ELF-1 (cell line): ENCODE measurements at places on chromosomes 2 and 18.

DNA sequence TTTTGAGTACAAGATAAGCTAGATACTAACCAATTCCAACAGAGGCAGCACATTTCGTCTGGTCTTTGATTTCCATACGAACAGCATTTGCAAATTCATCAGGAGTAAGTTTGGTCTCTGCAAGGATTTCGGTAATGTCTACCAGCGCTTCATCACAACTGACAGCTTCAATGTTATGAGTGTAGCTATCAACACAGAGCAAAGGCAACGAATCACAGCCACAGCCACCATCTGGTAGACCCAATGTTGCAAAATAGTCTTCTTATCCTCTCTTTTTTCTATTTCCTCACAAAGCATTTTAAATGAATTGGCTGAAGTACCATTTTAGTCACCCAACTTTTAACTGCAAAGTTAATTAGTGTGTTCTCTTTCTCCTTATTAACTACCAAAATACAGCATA is 68.3 kb downstream of the REV1 start:
- DNase-seq, result no peak

DNA sequence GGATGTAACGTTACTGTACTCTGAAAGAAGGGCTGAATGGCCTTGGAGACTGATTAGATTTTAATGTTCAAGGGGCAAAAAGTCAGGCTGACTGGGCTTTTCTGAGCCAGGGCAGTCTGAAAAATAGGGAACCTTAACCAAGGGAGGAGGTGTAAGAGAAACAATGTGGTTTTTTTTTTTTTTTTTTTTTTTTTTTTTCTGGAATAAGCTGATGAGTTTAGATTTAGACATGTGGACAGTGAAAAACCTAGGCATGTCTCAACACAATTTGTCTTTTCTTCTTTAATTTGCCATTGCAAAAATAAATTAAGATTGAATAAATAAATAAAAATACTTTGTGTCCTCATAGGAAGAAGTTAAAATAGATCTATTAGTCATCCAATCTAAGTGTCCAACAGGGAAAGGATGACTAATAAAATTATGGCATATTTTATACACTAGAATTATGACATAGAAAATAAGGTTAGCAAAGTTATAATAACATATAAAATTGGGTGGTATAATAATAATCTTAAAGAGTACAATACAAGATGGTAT is 237.6 kb upstream of the TRIB2 start:
- DNase-seq, result no peak

DNA sequence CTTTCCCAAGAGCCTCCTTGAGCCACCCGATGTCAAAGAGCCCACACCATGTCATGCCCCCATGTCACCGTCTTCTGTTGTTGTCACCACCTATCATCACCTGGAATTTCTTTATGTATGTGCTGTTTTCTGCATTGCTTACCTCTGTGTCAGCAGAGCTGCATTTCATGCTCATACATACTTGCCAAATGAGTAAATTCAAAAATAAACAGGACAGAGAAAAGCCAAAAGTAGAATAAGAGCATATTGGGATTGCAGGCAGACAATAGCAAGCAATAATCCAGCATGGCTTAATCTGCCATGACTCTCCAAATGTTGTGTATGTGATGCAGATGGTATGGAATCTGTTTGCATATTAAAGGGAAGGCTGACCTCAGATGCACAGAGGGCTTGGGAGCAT is 15.3 kb upstream of the RGPD4 start:
- no peak for DNase-seq

- no peak for DNase-seq
Measured at GRCh38 chr2:128525653-128526052, 207.0 kb upstream of the HS6ST1 start.

- DNase-seq, result no peak
Measured at GRCh38 chr2:15744820-15745219, 153.2 kb downstream of the DDX1 start.

DNA sequence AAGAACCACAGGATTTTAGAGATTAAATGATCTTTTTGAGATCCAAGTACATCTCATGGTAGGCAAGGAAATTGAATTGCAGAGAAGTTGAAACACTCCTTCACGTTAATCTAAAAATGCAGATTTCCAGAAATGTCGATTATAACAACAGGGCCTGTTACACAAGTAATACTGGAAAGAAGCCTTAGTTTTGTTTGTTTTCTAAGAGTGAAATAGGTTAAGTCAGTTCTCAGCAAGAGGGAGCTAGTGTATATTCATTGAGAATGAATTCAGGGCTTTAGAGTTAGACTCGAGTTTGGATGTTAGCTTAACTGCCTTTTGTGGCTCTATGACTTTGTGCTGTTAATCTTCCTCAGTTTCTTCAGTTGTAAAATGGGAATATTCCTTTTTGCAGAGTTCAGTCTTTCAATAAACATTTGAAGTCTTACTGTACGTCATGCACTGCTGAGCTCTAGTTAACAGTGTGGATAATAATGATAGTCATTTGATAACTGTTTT is 926 bp downstream of the NDUFV2 start:
- no peak for DNase-seq

DNA sequence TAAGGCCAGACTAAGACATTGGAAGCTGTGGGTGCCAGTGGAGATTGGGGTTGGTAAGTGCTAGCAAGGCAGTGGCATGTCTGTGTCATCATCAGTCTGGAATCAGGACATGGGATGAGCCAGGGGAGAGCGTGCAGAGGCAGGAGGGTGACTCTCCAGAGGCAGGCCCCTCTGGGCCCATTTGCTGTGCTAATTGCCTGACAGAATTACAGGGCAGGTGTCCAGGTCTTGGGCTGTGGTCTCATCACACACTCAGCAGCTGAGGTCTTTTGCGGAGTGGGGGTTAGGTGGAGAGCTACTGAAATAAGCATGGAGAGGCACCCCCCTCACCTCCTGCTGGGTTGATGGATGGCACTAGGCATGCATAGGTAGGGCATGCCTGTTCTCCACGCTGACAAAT is 57.4 kb downstream of the CELF4 start:
- no peak for DNase-seq

DNA sequence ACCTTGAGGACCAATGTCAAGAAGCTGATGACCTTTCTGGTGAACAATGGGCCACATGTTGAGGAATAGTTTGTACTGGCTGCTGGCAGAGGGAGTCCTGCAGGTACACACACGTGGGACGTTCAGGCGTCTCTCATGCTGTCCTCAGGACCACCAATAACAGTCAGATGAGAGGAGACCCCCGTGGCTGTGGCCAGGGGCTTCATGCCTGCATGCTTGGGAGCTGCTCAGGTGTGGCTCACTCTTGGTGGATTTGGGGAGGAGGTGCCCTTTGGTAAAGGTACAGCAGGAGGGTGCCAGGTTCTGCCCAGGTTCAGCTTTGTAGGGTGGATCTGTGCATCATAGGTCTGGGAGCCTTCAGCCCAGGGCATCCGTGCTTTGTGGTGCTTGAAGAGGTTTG is 62.9 kb upstream of the PXDN start:
- DNase-seq, result no peak

GRCh38 chr2:105262651-105263091 is 21.1 kb downstream of the GPR45 start:
- DNase-seq, result no peak

DNA sequence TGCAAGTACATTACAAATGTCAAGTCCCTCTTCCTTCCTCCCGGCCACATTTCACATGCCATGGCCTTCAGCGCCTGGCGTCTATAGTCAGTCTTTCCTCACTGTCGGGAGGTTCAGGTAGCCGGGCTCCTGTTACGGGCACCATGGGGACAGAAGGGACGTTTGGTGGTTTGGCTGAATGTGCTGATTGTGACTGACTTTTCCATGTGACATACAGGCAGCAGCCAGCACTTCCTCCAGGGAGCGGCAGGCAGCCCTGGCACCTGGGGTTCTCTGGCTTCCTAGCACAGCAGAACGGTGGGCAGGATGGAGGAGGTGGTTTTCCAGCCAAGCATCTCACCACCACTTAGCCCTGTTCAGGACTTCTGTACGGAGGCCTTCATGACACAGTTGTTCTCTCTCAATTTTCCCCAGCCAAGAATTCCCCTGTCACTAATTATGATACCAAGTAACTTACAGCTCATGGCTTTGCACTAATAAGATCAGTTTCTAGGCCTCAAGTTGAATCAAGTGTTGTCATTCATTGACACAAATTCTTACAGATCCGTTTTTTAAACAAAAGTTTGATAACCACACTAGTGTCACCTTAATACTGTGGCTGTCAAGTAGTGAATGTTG is 83.9 kb upstream of the REV1 start:
- DNase-seq, result no peak

DNA sequence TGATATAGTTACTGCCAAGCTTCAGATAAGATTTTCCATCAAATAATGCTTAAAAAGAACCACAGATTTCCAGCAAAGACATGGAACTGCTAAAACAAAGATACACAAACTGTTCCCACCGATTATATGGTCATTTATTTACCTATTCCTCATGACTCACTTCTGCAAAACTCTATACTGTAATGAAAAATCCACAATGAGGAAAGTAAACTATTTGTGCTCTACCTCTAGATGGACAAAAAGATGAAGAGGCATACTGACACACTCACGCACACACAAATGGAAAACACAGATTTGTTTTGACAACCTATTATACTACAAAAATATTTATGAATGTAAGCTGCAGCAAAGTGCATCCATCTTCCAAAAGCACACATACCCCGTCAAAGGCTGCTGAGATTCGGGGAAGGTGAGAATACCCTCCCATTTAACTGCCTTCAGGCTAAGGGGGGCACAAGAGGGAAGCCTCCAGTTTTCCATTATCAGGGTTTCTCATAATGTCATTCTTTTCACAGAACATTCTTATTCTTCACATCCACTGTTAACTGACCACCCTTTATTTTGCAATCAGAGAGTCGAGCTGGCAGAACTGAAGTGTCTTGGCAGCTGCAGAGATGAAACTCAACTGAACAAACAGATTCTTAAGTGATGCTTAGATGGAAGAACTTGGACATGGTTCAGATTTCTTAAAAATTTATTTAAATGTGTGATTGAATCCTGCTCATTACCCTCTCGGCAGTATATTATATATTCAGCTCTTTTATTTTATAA is 115.9 kb upstream of the TANK start:
- DNase-seq, result no peak

DNA sequence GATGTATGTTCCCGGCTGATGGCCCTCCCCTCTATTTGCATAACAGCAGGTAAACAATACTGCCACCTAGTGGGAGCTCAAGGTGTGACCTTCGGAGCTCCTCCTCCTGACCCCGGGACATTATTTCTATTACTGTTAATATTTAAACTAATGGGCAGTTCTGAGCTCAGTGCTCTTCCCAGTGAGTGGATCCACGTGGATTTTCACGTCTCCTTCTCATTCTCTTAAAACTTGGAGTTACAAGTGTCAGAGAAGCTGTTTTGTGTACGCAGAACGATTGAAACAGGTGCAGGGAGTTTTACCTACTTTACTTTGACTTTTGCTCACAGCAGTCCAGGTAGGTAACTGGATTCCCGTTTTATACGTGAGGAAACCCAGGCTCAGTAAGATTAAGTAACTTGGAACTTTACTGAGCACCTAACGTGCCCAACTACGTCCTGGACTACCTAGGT is 127.3 kb downstream of the PRKCE start:
- peak; percentile 66 for DNase-seq

- DNase-seq, result no peak
Measured at GRCh38 chr18:11106894-11107293, 42.5 kb downstream of the PIEZO2 start.

- peak; percentile 29 for DNase-seq
Measured at GRCh38 chr2:188974164-188974563, at the start of gene COL3A1. TSS of gene COL3A1 (plus strand) at chr2:188974373. CDS start at chr2:188974490, 117 bp downstream.

GRCh38 chr2:183455056-183455455 is 330.8 kb downstream of the NUP35 start:
- DNase-seq, result no peak

DNA sequence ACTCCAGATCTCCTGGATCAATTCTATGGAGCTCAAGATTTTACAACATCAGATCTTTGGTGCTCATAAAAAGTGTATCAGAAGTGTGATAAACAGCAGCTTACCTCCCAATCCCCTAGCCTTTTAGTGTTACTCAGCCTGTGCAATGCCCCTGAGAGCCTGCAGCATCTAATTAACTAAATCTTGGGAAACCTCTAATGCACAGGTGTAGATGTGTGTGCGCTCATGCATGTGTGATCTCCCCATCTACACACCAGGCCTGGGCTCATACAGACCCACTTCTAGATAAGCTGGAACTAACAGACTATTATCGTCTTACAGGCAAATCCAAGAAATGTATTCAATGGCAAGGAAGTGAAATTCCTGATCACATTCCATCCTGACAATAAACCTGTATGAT is 7.5 kb downstream of the SUCLG1 start:
- no peak for DNase-seq

DNA sequence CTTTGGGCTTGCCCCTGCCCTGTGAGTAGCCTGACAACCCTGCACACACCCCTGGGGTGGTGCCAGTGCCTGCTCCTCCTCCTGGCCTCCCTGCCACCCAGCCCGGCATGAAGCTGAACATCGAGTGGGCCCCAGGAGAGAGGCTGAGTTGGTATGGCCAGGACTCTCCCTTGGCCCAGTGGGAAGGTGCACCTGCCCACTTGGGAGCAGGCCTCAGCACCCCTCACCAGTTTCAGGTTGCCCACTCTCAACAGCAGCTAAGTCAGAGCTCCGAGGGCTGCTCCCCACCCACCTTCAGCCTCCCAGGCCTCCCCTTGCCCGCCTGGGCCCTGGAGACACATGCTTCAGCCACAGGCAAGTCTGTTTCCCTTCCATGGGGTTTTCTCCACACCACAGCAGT is 203.1 kb downstream of the KLHL29 start:
- no peak for DNase-seq

DNA sequence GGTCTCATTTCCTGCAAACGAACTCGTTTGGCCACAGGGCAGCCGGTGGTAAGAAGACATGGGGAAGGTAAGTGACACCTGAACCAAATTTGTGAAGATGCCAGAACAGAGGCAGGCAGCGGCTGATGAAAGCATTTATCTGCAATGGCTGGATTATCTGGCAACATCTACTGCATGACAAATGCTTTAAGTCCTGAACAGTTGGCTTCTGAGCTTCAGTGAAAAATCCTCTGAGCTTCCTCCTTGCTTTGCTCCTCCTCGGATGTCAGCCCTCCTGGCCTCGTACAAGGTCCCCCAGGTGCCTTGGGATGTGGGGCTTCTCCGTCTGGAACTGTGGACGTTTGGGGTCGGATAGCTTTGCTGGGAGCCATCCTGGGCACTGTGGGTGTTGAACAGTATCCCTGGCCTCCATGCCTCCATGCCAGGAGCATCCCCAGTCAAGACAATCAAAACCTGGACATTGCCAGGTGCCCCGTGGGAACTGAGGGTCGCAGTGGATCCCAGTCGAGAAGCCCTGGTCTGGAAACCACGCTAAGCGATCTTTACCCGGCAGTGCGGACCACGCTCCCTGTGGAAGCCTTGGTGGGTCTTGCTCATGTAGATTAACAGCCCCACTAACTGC is 49.3 kb downstream of the KCNG2 start:
- DNase-seq, result no peak
